ENCODE measurements at places on chromosomes 3 and 15.
A peak's percentile ranks its signal among the peaks of the same experiment; 100 is the strongest.

- no peak for DNase-seq
Observed at GRCh38 chr3:178895178-178895789, 176.3 kb downstream of the ZMAT3 start.

- DNase-seq = no peak
Observed at GRCh38 chr3:20136231-20136630, 49.8 kb downstream of the SGO1 start.

DNA sequence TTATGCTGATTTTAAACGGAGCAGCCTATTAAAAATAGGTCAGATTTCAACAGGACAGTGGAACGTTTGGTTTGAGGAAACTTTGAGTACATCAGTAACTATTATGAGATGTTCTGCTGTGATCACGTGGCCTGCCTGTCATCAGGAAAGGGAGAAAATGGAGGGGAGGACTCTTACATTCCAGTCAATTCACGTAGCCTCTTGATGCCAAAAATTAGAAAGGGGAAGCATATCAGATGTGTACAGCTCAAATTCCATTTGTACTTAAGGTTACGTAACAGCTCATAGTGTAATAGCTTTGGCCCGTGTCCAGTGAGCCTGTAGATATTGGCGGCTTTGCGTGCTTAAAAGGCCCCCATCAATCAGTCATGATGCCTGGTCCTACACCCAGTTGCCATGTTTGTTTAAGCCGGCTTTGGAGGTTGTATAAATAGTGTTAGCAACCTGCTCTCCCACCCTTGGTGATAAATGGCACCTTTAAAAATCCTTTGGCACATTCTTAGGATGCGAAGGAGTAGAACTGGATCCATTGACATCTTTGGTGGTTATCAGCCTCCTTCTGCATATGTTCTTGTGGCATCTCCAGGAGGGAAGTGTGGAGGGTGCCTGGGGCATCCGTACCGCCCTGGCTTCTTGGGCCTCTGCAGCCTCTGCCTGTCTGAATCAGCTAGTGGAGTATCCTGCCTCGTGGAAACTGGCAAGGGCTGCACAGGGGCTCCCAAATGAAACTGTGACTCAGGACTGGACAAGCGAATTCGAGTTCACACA is 163.9 kb downstream of the THSD4 start:
- DNase-seq = peak; percentile 17

- DNase-seq = no peak
Observed at GRCh38 chr15:62150445-62150844, 14.6 kb downstream of the C2CD4B start.

- no peak for DNase-seq
Observed at GRCh38 chr3:11832981-11833905, 13.4 kb downstream of the TAMM41 start.

GRCh38 chr3:195746751-195747150 is 26.0 kb downstream of the MUC20 start:
- DNase-seq = no peak

- no peak for DNase-seq
Observed at GRCh38 chr3:124282751-124283651, 291.1 kb upstream of the ROPN1 start.

GRCh38 chr3:65425880-65426279 is 612.8 kb downstream of the MAGI1 start:
- DNase-seq = no peak

DNA sequence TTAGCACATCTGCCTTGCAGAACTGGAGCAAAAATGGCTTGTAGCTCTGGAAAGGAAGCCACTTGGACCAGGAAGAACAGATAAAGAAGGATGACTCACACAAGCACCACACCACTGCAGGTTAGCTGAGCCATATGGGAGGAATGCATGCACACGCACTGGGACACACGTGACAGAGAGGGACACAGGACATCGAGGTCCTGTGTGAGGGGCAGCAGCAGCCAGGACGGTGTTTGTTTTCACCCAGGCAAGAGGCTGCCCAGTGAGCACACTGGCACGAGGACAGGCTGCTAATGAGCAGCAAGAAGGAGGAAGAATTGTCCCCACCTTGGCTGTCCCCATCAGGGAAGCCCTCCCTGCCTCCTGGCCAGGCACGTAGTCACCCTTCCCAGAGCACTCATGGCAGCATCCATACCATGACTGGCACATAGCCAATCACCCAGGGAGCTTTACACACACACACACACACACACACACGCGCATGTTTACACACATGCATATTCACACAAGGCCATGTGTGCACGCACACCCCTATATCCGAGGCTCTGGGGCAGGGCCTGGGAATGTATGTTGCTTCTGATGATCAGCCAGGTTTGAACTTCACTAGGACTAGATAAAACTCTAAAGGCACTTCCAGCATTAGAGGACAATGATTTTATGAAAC is 24.0 kb upstream of the SPTBN5 start:
- no peak for DNase-seq

GRCh38 chr3:54888873-54889272 is 39.0 kb downstream of the LRTM1 start:
- no peak for DNase-seq

DNA sequence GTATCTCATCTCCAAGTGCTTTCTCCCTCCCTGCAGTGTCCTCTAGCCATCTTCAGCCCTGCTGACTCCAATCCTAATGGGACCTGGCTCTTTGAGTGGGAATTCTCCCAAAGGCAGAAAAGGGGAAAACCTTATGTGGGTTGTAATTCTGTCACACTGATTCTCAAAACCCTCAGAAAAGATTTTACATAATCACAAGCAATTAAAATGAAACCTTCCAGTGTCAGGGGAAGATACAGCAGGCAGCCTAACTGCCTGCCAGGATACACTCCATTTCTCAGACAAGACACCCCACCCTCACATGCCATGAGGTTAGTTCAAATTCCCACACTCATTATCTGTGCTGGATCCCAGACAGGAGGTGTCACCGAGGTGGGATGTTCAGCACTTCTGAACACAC is 121.4 kb downstream of the RFTN1 start:
- peak; percentile 61 for DNase-seq

- DNase-seq = peak; percentile 68
Observed at GRCh38 chr3:9179826-9180763, 69.4 kb downstream of the SRGAP3 start.

GRCh38 chr3:47407896-47408838 is 27.3 kb downstream of the PTPN23 start:
- DNase-seq = no peak

DNA sequence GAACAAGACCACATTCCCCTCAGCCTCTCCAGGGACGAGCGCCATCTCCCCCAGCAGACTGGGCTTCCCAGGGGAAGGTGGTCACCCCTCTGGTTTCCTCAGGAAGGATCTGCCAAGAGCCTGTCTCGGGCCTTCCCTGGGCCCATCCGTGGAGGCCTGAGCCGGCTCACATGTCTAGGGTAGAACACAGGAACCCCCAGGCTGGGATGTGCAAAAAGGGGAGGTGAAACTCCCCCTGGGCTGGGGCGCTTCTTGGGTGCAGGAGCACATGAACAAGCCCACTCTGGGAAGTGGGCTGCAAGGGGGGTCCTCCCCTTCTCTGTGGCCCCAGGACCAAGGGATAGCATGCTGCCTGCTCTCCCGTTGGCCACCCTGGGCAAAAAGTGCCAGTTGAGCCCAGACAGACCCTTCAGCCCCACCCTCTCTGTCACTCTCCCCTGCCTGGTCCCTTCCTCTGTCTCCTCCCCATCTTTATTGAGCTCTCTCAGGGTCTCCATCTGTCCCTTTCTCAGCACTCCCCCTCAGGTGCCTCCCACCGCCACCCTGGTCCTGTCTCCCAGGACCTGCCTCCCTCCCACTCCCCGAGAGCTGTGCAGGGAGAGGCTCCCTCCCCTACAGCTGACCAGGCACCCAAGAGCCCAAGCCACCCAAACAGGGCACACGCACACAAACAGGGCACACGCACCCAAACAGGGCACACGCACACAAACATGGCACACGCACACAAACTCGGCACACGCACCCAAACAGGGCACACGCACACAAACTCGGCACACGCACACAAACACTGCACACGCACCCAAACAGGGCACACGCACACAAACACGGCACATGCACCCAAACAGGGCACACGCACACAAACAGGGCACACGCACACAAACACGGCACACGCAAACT is 864 bp downstream of the SEMA3G start:
- no peak for DNase-seq

DNA sequence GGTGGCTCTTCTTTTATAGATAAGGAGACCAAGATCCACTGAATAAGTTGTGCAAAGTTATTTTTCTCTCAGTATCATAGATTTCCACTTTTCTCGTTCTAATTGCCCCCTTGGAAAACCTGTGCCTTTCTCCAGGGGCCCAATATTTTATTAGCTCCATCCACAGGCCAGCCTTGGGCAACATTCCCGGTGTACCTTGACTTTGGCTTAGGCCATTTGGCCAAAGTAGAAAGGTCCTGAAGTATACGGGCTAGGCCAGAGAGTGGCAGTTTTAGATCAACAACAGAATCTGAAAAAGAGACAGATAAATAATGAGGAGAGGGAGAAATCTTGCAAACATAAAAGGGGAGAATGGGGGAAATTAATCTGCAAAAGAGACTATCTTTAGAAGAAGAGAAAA is 91.7 kb upstream of the CHMP2B start:
- no peak for DNase-seq

- no peak for DNase-seq
Observed at GRCh38 chr3:65500398-65501306, 538.1 kb downstream of the MAGI1 start.

DNA sequence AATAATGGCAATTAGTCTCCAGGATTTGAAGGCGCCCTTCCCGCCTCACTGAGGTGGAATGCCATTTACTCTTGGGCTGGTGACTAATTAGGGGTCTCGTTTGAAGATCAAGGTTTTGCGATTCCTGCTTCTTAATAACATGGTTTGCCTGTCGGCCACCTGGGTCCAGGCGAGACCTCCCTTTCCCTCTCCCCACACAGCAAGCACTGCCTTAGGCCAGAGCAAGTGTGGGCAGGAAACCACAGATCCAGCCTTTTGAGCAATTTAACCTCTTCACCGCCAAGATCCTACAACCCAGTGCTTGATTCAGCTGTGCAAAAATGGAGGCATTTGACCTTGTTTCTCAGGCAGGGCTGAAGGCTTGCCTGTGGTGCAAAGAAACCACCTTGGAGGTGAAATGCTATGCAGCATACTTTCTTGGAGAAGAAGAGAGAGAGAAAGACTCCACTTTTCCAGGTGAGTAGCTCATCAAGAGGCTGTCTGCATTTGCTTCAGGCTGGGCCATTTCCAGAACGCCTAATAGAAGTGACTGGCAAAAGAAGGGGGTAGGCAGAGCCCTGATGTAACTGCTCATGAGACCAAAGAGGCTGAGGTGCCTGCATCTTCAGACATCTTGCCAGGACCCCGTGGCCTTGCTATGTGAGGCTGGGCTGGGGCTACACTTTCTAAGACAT is 34.1 kb upstream of the WNT5A start:
- no peak for DNase-seq

DNA sequence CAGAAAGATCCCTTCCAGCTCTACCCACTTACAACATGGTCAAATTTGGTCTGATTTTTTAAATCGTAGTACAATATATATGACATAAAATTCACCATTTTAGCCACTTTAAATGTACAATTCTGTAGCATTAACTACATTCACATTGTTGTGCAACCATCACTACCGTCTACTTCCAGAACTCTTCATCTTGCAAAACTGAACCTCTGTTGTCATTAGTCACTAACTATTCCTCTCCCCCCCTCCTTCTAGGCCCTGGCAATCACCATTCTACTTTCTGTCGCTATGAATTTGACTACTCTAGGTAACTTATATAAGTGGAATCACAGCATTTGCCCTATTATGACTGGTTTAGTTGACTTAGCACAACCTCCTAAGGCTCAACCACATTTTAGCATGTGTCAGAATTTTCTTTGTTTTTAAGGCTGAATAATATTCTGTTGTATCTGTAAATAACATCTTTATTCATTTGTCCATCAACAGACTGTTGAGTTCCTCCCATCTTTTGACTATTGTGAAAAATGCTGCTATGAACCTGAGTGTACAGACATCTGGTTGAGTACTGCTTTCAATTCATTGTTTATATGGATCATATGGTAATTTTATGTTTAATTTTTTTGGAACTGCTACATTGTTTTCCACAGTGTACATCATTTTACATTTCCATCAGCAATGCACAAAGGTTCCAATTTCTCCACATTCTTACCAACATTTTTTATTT is 35.5 kb upstream of the CCR2 start:
- DNase-seq = peak; percentile 74

GRCh38 chr15:70165716-70166284 is 68.1 kb upstream of the TLE3 start:
- no peak for DNase-seq

DNA sequence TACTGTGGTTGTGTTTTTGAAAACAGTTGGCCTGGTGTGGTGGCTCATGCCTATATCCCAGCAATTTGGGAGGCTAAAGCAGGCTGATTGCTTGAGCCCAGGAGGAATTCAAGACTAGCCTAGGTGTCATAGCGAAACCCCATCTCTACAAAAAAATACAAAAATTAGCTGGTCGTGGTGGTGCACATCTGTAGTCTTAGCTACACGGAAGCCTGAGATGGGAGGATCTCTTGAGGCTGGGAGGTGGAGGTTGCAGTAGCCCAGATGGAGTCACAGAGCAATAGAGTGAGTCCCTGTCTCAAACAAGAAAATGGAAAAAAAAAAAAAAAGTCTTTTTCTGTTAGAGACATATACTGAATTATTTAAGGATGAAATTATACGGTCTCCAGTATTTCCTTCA is 14.7 kb upstream of the LRRFIP2 start:
- no peak for DNase-seq

- DNase-seq = no peak
Observed at GRCh38 chr3:31361371-31362273, 171.1 kb upstream of the STT3B start.

- no peak for DNase-seq
Observed at GRCh38 chr3:157467200-157467599, 30.6 kb downstream of the PTX3 start.

DNA sequence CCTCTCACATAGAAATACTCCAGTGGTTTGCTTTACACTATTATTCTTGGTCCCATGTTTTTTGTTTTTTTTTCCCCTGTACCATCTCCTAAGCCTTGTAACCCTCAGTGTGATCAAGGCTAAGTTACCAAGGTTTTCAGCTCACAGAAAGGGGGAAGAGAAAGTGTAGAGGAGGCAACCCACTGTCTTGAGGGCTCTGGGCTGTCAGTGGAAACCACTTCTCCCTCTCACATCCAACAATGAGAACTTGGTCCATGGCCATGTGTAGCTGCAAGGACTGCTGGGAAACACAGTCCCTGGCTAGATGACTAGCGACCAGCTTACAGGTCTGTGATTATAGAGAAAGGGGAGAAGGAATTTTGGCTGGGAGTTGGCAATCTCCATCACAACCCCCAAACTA is 30.3 kb downstream of the GPD1L start:
- DNase-seq = no peak

- DNase-seq = peak; percentile 29
Observed at GRCh38 chr15:58593870-58594269, 155.6 kb downstream of the ADAM10 start.

GRCh38 chr15:95086531-95087252 is 855.3 kb downstream of the MCTP2 start:
- no peak for DNase-seq

DNA sequence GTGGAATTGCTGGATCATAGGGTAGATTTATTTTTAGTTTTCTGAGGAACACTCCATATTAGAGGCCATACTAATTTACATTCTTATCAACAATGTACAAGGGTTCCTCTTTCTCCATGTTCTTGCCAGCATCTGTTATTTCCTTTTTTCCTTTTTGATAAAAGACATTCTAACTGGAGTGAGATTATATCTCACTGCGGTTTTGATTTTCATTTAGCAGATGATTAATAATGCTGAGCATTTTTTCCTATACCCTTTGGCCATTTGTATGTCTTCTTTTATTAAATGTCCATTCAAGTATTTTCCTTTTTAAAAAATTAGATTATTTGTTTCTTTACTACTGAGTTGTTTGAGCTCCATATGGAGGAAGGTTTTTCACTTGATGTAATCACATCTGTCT is 1189.5 kb downstream of the ZPLD1 start:
- no peak for DNase-seq
